ENCODE measurements at places on chromosomes 11 and 22.

DNA sequence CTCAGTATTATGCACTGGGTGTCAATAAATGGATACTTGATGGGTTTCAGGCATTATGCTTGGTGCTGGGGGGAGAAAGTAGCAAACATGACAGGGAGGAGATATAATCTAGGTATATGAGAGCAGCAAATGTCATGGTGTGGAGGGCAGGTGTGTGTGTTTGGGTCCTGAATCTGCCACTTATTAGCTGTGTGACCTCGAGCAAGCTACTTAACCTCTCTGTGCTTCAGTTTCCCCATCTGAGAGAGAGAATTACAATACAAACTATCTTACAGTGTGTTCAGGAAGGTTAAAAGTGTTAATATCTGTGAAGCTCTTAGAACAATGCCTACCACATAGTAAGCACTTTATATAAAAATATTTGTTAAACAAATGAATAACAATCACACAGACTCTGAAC is 2.8 kb downstream of the SLC22A8 start:
- DNase-seq = no peak

- no peak for DNase-seq
Observed at GRCh38 chr22:29096736-29097669, 24.2 kb downstream of the KREMEN1 start.

GRCh38 chr11:82183346-82183745 is 550.3 kb downstream of the FAM181B start:
- no peak for DNase-seq

GRCh38 chr11:44607319-44607962 is 42.0 kb downstream of the CD82 start:
- DNase-seq = no peak

DNA sequence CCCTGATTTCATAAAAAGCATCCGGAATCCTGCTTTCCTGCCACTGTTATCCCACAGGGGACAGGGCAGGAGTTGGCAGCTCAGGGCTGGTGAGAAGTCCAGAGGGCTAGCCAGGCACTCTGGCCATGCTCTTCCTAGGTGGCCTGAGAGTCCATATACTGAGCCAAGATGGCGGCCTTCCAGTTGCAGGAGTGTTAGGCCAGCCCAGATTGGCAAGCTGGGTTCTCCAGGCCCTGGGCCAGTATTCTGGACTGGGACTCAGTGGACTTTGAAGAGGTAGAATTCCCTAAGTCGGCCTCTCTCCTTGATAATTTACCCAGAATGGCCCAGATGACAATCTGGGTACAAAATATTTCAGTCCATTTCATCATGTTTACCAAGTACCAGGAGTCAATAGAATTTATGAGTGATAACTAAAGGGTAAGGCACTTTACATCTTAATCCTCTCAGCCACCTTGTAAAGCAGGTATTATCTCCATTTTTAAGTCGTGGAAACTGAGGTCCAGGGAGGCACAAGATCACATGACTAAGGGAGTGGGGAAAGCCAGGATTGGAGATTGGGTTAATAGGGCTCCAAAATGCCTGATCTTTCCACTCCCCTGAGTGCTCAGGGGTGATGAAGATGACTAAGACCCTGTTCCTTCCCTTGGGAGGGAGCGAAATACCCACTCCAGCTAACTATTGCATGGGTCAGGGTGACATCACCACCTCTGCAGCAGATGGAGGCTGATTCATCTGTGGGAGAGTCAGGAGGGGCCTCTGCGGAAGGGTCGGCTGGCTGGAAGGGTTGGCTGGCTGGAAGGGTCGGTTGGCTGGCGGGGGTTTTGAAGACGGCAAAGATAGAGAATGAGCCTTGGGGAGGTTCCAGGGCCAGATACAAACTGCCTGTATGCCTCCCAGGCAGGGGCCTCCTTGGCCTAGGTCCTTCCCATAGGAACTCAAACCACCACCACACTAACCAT is 1.2 kb upstream of the MICALL1 start:
- DNase-seq = no peak

DNA sequence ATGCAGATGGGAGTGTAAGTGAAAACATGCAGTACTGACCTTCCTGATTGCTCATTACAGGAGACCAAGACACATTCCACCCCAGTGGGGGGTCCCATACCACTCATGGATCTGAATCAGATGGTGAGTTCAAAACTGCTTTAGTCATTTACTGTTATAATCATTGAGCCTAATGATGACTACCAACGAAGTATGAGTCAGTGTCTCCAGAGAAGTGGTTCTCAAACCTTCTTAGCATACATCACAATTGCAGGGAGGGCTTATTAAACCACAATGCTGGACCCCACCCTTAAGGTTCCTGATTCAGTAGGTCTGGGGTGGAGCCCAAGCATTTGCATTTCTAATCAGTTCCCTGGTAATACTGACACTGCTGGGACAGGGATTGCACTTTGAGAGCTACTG is 75.8 kb downstream of the CD44 start:
- peak; percentile 59 for DNase-seq

GRCh38 chr22:49739138-49739537 is 88.5 kb downstream of the BRD1 start:
- no peak for DNase-seq

DNA sequence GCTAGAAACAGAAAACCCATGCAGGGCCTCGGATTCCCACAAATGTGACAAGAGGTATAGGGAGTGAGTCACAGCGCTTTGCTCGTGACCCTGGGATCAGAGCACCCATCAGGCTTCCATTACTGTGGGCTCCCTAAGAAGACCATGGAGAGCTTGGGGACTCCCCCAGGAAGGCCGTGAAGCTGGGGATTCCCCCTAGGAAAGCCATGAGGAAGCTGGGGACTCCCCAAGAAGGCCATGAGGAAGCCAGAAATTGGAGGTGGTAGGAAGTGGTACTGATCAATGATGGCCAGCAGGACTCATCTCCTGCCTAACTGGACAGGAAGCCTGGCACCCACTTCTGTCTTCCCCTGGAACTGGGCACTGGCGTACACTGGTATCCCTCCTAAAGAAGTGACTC is 10.1 kb upstream of the DCPS start:
- DNase-seq = no peak

DNA sequence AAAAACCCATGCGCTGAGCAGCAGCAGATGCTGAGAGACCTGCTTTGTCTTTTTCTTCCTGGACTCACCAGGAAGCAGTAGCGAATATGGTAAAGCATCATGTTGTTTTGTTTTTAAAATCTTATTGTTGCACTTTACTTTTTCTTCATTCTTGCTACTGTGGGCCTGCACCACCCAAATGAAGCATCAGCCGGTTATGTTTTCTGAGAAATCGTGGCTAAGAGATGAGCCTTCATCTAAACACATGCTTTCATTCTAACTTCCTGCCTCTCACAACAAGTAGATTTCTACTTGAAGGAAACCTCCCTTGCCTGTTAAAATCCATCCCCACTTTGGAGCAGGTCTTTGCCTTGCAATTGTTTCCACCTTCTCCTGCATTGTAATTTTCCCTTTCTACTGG is 1025.9 kb downstream of the NTM start:
- DNase-seq = no peak

GRCh38 chr11:82216927-82217570 is 516.6 kb downstream of the FAM181B start:
- DNase-seq = no peak

GRCh38 chr22:19352766-19353165 is 61.2 kb upstream of the CLTCL1 start:
- DNase-seq = no peak

DNA sequence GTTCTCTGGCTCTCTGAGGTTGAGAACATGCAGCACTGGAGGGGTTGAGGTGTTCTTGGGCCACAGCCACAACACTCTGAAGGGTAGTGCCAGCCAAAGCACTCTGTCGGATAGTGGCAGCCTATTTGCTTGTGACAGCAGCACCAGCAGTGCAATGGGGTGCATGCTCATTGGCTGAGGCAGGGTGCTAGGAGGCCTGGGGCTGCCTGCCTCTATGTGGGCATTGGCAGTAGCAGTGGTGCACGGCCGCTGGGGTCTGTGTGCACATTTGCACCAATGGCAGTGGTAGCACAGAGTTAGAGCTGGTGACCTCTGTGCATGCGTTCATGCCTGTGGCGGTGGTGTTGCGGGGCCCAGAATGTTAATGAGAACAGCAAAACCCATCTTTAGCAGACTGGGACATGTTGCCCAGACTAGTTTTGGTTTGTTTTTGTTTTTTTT is 25.4 kb downstream of the PI4KA start:
- no peak for DNase-seq

- no peak for DNase-seq
Observed at GRCh38 chr11:61484541-61484940, 24.0 kb upstream of the LRRC10B start.

- no peak for DNase-seq
Observed at GRCh38 chr22:37887584-37888378, 18.3 kb upstream of the MICALL1 start.

- DNase-seq = no peak
Observed at GRCh38 chr11:77407613-77408012, 66.3 kb downstream of the PAK1 start.

- DNase-seq = no peak
Observed at GRCh38 chr11:65362320-65362931, 7.9 kb downstream of the TIGD3 start.

GRCh38 chr11:75152090-75152489 is 1.2 kb downstream of the SLCO2B1 start:
- DNase-seq = no peak

DNA sequence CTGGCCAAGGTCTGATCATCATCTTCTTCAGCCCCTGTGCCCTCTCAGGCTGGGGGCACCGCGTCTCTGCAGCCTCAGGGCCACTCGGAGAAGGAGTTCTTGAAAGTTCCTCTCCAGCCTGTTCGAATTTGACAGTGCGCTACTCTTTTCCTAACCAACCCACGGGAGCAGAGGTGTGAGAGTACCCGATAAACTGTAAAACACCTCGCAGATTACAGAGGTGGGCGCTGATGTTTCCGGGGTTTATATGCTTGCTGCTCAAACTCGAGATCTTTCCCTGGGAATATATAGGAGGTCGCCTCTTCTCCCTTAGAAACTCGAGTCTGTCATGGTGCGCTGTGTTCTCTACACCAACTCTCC is 515 bp downstream of the CTR9 start:
- no peak for DNase-seq

- DNase-seq = no peak
Observed at GRCh38 chr11:61907871-61908729, 9.3 kb downstream of the RAB3IL1 start.

DNA sequence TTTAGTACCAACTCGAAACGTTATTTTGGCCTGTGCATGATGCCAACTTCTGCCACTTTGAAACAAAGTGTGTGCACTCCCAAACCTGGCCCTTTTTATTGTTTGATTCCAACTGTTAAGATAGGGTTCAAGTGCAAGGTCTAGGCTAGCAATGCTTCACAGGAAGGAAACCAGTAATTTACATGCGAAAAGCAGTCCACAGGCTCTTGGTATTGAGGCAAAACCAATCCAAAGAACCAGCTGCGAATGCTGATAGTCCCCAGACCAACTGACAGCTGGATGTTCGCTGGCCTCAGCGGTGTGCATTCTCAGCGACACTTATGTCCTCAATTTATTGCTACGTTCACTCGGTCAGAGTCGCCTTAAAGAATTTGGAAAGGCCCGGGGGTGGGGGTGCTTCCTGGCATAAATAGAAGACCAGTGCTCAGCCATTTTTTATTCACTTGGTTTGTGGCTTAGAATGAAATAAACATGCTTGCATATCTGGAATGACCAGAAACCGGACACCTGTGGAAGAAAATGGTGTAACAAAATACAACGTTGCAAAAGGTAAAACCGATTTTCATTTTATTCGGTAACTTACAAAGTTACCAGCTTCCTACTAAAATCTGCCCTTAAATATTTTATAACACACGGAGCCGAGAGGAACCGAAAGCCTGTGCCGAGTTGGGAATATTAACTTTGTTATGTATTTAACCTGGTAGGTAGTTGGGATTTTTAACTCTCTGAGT is 1.6 kb downstream of the CPT1A start:
- peak; percentile 14 for DNase-seq

DNA sequence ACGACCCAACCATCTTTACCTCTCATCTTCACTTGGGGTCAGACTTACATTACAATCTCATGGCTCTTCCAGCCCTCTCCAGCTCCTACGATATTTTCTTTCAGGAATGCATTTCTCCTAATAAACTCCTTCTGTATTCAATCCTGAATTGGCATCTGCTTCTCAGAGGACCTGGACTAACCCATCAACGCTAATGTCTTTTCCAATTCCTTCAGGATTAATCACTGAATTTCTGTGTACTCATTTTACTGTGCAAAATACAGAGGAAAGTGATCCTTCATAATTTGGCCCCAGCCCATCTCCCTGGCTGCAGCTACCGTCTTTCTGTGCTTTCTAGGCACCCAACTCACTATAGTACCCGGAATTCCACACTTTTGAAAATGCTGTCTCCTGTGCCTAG is 239.2 kb downstream of the METTL15 start:
- DNase-seq = no peak

GRCh38 chr11:130112071-130112830 is 42.6 kb downstream of the APLP2 start:
- DNase-seq = no peak

DNA sequence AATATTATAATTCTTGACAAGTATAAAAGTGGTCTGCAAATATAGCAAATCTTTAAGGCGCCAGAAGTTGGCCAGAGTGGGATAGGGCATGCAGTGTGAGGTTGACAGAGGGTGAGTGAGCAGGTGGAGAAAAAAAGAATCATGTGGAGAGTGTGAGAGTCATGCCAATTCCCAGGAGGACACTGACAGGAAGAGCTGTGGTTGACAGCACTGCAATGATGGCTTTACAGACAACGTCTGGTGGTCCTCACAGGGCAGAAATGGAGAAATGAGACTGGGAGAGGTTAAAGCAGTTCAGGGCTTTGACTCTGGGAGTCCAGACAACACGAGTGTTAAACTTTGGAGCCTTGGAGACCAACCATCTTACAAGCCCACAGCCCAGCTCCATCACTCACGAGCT is 34.9 kb downstream of the SERPIND1 start:
- no peak for DNase-seq

DNA sequence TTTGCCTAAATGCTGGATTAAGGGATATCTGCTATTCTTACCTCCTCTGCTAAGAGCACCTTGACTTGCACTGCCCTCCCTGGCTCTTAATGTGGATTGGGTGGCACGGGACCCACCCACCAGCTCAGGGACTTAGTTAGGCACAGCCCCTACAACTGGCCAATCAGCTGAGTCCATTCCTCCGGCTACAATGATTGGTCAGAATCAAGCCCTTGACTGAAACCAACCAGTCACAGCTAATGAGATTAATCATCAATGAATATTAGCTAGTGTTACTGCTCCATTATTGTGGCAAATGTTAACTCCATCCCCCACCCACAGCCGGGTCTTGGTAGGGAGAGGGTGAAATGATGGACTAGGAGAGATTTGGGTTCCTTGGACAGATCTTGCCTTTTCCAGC is 328.0 kb downstream of the MN1 start:
- DNase-seq = no peak

GRCh38 chr11:121844016-121844415 is 272.0 kb downstream of the BLID start:
- DNase-seq = no peak
